ENCODE measurements at places on chromosomes 4 and X.

- no peak for DNase-seq
Measured at GRCh38 chrX:106615041-106615440, 3.3 kb downstream of the RADX start.

- no peak for DNase-seq
Measured at GRCh38 chr4:13990596-13991589, 363.4 kb upstream of the BOD1L1 start.

- no peak for DNase-seq
Measured at GRCh38 chrX:72705814-72706213, 8.3 kb downstream of the PHKA1 start.

GRCh38 chrX:140151316-140151715 is 186.0 kb upstream of the CXorf66 start:
- DNase-seq, result no peak

DNA sequence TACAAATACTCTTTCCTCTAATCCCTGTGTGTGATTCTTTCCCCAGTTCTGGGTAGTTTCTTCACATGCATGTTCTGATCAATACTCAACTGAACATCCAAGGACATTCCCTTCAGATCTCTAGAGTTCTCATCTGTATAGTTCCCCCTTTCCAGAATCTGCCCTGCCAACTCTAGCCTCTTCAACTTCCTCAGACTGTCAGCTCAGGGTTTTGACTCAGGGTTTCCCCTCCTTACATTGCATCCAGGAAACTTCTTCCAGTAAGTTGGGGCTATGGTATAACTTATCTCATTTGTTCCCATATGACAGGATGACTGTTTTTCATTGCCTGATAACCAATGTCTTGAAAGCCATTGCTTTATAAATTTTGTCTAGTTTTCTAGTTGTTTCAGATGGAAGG is 14.2 kb upstream of the ANKRD17 start:
- peak; percentile 34 for DNase-seq

DNA sequence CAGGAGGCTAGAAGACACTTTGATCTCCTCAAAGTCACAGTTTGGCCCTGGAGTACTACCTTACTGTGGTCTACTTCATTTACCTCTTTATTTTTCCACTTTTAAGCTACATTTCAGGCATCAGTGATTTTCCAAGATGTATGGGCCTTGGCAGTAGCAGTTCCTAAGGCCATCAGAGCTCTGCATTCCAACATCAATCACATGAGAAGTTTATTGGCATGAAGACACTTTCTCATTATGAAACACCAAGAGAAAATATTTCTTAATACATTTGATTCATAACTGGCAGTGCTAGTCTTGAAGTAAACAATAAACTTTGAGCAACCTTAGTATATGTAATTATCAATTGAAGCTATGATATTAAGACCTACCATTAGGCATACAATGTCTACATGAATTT is 178.1 kb downstream of the IL15 start:
- DNase-seq, result no peak

- no peak for DNase-seq
Measured at GRCh38 chr4:4386296-4386735, 586 bp upstream of the NSG1 start.

DNA sequence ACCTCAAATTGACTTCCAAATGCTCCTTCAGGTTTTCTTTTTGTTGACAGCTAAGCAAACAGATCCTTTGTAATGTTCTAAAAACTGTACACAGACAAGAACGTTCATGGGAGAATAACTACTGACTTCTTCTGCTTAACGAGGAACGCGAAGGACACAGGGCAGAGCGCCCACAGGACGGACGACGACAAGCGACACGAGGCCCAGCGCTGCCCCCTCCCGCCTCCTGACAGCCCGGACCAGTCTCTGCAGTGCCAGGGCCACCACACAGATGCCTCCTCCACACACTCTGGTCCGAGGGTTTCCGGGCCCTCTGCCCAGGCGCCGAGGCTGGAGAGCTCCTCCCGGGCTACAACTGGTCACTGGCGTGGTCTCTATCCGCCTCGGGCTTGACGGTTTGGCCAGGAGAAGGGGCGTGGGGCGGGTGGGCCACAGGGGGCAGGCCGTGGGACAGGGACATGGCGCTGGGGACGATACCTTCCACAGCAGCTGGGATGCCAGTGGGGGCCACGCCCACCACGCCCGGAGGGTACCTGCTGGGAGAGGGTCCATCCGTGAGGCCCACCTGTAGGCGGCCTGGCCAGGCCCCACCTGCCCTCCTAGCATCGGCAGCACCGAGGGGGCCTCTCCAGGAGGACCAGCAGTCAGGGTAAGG is 36.9 kb downstream of the CTBP1 start:
- no peak for DNase-seq

DNA sequence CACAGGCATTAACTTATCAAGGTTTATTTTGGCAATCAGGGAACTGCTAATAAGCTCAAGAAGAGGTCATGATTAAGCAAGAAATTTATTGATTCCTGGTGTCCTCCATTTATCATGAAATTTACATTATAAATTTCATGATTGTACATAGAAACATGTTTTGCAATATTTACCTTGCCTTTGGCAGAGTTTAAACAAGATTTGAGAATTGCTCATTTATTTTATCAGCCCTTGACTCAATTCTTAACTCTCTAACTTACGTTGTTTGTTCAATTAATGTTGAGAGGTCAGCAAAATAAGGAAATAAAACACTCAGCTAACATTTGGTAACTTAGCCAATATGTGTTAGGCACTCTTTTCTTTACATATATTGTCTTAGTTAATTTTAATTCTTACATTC is 286.6 kb downstream of the SLC7A11 start:
- no peak for DNase-seq

GRCh38 chr4:8129136-8129535 is 29.5 kb downstream of the ABLIM2 start:
- peak; percentile 28 for DNase-seq

DNA sequence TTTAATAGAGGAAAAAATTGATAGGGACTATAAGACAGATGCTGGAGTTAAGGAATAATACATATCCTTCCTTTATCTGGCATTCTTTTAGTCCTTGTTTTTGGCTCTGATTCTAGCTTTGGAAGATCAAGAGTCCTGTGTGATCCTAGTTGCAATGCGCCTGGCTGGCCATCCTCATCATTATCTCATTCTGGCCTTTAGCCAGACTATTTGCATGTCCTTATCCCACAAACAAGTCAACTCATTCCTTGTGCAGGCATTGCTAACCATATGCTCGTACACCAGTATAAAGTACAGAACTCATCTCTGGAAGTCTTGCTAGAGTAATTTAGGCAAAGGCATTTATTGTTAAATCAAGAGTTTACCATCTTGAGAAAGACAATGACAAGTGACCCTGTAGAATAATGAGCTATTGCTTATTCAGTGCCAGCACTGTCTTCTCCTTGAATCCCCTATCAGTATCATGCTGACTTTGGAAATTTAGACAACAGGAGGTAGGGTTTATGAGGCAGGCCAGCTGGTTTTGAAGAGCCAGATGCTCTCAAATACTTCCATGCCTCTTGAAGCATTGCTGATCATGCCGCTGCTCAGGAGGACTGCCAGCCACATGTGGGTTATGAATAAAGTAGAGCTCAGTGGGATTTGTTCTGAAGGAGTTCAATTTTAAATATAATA is 1730.3 kb upstream of the TENM3 start:
- no peak for DNase-seq

Measured in suppressor macrophage treated with lipopolysaccharide for 4 hours (primary cell).